ENCODE measurements at places on chromosomes 5 and 9.

DNA sequence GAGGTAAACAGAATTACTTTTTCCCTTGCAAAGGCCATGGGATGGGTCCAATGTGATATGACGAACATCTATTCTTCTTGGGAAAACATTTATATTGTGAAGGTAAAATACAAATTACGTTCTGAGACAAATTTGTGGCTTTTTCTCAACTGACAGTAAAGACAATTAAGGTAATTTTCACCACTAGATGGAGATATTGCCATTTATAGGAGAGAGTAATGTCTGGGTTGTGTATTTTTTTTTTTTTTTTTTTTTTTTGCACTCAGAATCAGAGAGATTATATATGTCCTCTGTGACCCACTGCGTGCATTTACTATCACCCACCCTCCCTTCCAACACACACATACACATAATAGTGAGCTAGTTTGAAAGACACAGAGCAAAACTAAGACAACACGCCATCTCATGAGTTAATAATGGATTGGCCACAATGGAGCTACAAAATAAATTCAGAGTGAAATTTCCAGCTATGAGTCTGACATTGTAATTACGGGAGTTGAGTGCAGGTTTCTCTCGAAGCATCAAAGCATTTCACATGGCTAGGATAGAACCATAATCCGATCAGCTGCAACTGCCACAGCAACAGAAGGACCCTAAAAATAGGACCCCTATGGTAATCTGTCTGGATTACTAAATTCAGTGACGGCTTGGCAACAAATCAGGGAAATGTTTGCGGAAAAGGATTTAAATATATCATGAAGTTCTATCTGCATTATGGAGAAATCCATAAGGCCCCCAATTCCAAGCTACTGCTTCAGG, 49.2 kb downstream of the ANXA1 start:
- DNase-seq: peak; percentile 58

GRCh38 chr9:1400983-1401382, 350.8 kb downstream of the DMRT2 start:
- no peak for DNase-seq

GRCh38 chr9:95985440-95986055, 110.1 kb downstream of the ERCC6L2 start:
- DNase-seq: no peak

- peak; percentile 17 for DNase-seq
These were observed 68.8 kb downstream of the C9orf50 start for GRCh38 chr9:129552064-129552463.

DNA sequence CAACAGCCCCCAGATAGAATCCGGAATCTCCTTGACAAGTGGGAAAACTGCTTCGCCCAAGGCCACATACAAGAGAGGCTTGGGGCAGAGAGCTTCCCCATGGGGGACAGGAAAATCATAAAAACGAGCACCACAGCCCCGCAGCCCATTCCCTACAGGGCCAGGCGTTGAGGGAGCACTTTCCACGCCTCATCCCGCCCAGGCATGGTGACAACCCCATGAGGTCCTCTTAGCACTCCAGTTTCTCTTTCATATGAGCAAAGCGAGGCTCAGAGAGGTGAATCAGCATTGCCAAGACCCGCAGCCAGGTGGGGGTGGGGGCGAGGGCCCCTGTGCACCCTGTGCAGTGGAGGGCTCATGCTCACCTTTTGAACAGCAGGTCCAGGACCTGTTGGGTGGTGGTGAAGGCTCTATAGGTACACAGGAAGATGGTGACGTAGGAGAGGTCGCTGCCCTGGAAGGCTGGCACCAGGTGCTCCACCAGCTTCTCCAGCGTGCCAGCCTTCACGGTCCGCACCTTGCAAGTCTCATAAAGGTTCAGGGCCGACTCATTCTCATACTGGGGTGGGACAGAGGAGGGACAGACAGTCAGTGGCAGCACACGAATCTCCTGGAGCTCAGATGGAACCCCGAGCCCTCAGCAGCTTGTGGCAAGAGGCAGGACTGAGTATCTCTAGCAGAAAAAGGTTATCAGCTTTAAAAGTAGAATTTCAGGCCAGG, 10.9 kb downstream of the RALGDS start:
- no peak for DNase-seq

DNA sequence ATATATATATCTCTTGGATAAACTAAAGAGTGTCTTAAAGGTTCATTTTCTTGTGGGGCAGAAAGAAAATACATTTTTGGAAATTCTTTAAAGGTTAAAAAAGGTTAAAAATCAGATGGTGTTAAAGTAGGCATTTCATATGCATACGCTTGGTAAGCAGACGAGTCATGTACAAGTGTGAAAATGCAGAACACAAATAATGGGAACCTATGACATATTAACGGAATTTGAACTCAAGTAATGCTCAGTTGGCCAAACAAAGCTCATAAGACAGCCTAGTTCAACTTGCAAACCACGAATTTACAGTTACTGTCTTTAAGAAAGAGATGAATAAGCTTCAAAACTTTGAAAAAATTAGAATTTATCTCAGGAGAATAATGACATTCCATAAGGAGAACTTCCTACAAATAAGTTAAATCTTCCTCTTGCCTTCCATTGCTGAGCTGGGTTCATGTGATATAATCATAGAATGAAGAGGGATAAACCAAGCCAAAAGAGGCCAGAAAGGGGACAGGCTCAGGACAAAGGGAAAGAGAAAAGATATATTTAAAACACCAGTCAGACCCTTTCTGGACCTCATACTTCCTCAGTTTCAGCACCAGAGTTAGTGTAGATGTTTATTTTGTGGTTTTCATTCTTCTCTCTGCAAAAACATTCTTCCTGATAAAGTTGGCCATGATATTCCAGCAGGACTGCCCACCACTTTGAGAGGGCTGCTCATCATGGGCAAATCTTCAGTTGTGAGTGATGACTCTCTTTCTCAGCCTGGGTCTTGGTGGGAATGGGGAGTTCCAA, 256.7 kb upstream of the CD180 start:
- no peak for DNase-seq

GRCh38 chr5:167305591-167306213, 985.7 kb upstream of the WWC1 start:
- DNase-seq: no peak

DNA sequence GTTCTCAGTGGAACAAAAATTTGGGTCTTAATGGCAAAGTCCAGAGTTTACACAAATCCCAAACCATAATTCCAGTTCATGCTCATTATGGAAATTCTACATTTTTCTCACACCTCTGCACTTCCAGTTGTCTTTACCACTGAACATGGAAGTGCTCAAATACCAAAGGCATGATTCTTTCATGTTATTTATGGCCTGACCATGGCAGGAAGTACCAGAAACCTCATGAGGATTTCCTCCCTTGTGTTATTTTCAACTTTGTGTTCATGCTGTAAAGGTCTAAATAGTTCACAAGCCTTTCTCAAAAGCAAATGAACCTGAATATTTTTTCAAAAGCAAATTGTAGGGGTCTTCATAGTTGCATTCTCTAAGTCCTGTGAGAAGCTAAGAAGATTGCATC, 82.0 kb upstream of the ITGA1 start:
- no peak for DNase-seq

- no peak for DNase-seq
These were observed 159.7 kb downstream of the PBX3 start for GRCh38 chr9:125906893-125907292.

DNA sequence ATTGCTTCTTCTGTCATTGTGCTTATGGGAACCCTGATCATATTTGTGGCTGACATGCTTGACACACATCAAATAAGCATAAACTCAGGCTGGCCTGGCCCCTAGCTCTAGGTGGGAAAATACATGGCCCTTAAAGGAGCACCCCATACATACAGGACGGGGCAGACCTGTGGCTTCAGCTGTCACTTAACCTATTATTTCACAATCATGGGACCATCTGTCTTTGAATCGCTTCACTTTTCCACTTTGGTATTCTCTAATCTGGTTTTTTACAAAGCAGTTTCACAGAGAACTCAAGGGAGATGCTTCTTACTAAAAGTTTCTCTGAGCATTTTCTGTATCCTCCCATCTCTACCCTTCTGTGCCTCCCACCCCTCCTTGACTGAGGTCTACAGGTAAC, 34.6 kb upstream of the LRRTM2 start:
- DNase-seq: no peak

DNA sequence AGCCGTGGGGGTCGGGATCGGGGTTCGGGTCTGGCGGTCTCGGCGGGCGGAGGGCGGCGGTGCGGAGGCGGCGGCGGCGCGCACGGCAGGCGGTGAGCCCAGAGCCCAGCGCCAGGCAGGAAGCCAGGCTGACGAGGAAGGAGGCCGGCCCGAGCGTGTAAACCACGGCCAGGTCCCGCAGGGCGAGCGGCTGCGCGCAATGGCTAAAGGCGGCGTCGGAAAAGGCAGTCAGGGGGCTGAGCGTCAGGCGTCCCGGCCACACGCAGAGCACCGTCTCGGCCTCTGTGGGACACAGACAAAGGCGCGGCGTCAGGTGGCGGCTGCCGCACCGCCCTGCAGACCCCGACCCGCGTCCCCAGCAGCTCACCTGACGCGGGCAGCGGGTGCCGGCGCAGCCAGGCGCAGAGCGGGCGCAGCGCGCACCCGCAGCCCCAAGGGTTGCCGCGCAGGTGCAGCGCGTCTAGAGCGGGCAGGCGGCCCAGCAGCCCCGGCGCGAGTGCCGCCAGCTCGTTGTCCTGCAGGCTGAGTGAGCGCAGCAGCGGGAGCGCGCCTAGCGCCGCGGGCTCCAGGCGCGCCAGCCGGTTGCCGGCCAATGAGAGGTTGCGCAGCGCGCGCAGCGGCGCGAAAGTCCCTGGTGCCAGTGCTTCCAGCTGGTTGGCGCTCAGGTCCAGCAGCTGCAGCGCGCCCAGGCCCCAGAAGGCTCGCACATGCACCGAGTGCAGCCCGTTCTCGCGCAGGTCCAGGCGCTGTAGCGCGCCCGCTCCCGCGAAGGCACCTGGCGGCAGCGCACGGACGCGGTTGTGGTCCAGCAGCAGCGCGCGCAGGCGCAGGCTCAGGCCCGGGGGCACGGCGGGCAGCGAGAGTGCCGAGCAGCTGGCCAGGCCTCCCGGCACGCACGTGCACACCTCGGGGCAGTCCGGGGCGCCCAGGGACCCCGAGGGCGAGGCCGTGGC, 671 bp downstream of the LRRC26 start:
- DNase-seq: peak; percentile 16

DNA sequence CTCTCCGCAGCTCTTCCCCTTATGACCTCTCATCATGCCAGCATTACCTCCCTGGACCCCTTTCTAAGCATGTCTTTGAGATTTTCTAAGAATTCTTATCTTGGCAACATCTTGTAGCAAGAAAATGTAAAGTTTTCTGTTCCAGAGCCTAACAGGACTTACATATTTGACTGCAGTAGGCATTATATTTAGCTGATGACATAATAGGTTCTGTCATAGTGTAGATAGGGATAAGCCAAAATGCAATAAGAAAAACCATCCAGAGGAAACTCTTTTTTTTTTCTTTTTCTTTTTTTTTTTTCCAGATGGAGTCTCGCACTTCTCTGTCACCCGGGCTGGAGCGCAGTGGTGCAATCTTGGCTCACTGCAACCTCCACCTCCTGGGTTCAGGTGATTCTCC, 20.7 kb upstream of the IL13 start:
- no peak for DNase-seq

DNA sequence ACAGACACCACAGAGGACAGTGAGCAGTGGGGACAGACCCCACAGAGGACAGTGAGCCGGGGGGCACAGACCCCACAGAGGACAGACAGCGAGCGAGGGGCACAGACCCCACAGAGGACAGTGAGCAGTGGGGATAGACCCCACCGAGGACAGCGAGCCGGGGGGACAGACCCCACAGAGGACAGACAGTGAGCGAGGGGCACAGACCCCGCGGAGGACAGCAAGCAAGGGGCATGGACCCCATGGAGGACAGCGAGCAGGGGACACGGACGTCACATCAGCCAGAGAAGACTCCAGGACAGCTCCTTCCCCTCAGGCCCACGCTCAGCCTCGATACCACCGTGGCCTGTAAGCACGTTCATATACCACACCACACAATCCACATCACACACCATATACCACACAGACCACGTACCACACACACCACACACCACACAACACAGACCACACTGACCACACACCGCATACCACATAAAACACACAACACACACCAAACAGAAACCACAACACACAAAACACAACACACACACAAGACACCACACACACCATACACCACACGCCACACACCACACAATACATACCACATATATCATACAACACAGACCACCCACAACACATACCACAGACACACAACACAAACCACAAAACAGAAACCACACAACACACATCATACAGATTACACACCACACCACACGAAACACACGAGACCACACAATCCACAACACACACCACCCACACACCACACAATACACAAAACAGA, 5.2 kb upstream of the ZDHHC11 start:
- no peak for DNase-seq

DNA sequence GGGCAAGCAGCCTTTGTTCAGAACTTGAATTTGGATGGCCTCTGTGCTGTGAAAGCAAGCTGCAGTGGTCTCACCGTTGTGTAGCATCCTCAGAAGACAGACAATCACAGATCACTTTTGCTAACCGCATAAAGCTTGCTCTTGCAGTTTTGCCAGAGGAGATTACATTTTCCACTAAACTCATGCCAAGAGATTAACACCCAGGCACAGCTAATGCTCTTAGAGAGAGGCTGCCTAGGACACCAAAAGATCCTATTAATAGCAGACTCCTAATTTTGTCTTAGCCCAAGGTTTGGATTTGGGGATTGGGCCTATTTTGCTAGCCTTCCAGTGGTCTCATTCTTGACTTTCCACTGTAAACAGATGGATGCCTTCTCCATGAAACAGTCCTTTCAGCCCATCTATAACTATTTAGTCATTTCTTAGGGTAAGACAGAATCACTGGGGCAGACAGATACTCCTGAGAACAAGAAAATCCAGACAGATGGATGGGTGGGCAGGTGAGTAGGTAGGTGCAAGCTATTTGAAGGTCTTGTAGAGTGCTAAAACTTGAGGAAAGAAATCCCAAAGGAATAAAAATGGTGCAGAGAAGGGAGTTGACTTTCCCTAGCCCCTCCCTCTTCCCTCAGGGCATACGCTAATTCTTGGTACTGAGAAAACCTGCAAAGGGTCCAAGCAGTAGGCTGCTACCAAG, 506.2 kb downstream of the SPOCK1 start:
- DNase-seq: no peak

DNA sequence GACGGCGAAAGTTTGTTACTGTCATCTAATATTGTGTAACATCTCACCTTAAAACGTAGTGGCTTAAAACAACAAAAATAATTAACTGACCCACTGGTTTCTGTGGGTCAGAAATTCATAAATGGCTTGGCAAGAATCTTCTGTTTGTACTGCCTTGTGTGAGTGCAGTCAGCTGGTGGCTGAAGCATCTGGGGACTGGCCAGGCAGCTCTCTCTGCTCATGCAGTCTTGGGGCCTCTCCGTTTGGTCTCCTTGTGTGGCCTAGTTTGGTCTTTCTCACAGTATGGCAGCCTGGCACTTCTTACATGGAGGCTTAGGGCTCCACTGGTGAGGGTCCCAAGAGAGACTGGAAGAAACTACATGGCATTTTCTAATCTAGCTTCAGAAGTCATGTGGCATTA, 49.0 kb upstream of the CTXN3 start:
- DNase-seq: no peak

DNA sequence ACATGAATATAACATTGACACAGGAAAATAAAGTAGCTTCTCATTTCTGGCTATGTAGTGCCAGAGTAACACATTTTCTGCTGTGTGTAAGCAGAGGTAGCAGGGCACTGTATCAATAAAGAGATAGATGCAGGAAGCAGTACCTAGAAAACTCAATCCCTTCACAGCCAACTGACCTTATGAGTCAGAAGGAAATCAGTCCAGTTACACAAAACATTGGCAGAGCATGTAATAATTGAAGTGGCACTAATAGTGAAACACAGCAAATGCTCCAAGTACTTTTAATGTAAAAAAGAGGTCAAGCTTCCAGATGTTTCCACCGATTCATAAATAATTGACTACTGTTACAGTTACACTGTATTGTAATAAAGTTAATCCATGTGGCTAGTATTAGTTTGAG, 706.6 kb downstream of the EFNA5 start:
- no peak for DNase-seq

All from suppressor macrophage treated with lipopolysaccharide for 1 hour (primary cell).